Kasumi-1 (cell line): ENCODE measurements at places on chromosomes 6 and 20.
A peak's percentile ranks its signal among the peaks of the same experiment; 100 is the strongest.

GRCh38 chr6:23305325-23305943, 736.1 kb downstream of the HDGFL1 start:
- no peak for DNase-seq

DNA sequence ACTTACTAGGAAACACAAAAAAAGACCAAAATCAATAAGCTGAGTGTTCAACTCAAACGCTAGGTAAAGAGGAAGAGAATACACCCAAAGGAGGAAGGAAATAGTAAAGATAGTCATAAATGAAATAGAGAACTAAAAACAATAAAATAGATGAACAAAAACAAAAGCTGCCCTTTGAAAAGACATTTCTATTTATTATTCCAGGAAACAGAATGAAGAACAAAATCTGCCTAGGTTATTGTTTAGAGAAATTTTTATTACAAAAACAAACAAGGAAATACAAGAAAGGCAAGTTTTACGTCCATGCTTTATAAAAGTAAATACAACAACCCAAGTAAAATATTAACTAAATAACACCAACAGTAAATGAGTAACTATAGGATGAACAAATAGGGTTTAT, 20.1 kb downstream of the HLA-DMB start:
- peak; percentile 11 for DNase-seq

DNA sequence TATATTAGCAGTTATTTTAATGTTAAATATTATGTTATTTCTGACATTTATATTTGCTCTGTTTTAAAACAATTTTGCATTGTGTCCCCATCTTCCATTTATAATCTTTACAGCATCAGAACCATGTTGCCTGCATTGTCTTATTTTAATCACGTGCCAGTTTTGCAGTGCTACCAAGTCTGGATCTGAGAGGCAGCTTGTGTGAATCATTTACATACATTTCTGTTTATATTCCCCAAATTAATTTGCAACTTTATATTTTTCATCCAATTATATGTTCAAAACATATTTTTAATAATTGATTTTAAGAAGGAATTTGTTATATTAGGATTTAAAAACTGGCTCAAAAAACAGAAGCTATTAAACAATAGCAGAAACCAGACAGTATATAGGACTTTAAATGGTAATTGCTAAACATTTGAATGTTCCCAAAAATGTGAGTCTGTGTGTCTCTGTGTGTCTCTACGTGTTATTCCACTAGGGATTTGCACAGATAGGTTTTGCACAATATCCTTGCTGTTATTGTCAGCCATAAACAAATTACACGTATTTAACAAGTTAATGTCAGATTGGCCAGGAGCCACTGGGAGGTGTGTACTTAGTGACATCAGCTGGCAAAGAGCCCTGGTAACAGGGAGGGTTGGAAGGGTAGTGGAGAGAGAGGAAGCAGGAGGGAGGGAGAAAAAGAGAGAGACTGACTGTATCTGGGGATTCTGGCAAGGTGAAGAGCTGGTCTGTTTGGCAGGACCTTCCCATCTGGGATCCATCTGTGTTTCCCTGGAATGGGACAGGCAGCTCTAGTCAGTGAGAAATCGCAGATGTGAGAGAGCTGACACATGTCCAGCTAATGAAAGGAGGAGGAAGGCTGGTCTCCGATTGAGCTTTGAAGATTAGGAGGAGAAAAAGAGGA, 72.1 kb downstream of the CBFA2T2 start:
- DNase-seq, result no peak

DNA sequence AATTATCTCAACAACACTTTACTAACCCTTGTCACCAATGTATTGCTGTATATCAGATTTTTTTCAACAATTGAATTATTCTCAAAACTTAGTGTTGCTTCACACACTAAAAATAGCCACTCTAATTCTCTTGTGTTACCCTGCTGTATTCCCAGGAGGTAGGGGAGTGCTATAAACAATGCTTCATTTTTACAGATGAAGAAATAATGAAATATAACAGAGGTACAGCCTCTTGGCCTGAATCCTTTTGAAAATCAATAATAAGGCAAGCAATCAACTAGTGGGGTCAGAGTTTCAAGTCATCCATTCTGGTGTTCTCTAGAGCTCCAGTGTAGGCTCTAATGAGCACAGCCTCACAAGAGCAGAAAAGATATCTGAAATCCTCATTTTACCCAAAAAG, 10.9 kb downstream of the HIVEP2 start:
- no peak for DNase-seq

DNA sequence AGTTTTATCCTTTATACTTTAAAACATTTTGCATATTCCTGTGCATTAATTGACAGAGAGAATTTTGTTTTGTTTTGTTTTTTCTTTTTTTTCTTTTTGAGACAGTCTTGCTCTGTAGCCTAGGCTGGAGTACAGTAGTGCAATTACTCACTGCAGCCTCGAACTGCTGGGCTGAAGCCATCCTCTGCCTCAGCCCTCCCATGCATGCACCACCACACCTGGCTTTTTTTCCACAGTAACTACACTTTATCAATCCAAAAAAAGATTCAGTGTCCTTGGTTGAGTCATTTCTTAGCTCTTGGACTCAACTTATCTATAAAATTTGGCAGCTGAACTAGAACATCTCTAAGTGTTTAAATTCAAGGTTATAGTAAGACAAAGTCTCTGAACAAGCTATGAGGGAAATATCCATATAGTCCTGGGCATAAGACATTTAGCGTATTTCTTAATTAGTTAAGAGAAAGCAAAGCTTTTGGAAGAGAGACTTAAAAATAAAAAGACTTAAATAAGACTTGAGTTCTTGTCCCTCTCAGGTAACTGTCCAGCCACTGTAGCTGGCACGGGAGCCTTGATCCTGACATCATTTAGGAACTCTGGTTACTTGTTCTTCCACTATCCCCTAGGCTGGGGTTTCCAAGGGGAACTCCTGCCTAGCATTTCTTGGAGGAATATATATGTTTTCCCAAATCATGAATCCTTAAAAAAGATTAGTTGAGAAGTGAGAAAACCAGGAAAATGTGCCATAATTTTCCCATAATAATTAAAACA, 300.1 kb downstream of the HACE1 start:
- DNase-seq, result no peak

DNA sequence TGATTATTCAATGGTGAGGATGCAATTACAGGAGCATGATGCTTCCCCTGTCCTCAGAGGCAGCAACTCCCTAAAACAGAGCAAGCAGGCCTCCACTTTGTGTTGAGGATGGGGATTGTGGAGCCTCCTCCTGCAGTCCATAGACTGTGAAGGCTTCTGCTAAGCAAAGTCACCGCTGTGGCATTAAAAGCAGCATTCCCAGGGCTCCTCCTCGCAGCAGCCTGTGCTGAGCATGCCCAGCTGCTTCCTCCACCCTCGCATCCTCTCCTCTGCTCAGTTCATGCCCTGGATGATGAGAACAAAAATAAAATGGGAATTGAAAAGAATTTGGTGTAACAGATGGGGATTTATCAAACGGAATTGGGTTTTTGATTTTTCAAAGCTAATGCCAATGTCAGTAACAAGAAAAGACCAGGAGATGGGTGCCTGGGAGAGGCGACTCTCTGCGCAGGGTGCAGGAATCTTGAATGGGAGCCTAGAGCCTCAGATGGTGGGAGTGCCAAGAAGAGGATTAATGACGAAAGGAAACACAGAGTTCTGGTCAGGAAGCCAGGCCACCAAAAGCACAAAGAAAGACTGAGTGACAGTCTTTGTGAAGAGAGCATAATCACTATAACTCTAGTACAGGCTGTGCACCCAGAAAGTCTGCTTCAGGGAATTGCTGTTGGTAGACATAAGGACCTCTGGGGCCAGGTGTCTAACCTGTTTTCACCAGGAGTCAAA, 347.6 kb downstream of the TPBG start:
- no peak for DNase-seq

DNA sequence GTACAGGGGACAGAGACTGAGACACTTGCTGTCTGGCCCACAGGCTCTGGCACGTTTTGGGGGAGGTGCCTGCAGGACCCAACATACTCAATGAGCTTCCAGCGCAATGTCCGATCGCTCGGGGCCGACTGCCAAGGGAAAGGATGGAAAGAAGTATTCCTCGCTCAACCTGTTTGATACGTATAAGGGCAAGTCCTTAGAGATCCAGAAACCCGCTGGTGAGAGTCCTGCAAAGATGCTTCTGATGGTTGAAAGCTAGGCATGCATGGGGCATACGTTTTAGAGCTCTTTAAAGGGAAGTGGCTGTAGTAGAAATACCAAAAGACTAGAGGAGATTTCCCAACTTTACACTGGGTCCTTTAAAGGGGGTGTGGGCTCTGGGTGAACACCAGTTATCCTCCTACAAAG, 2.2 kb downstream of the PRRC2A start:
- peak; percentile 22 for DNase-seq

GRCh38 chr6:119390247-119390793, 40.8 kb upstream of the MAN1A1 start:
- no peak for DNase-seq

GRCh38 chr20:32574296-32575226, 10.6 kb downstream of the NOL4L start:
- DNase-seq, result peak; percentile 71

GRCh38 chr20:32018269-32019155, 8.3 kb downstream of the CCM2L start:
- DNase-seq, result peak; percentile 17

GRCh38 chr6:83860359-83860755, 868 bp downstream of the CYB5R4 start:
- DNase-seq, result peak; percentile 33

DNA sequence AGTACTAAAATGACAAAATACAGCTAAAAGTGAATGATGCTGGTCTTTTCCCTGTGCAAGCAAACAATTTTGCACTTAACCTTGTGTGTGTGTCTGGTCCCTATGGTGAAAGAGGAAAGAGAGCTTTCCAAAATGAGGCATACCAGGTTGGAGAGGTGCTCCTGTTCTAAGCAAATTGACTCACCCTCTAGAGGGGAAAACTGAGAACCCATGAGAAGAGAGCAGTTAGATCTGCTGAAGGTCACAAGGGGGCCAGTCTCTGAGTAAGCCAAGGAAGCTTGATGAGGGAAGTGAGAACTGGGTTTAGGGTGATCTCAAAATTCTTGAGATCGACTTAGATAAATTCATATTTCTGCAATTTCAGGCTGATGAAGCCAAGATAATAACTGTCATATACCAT, 157.5 kb upstream of the TBX18 start:
- no peak for DNase-seq

GRCh38 chr20:4011226-4011975, 4.0 kb downstream of the RNF24 start:
- no peak for DNase-seq

DNA sequence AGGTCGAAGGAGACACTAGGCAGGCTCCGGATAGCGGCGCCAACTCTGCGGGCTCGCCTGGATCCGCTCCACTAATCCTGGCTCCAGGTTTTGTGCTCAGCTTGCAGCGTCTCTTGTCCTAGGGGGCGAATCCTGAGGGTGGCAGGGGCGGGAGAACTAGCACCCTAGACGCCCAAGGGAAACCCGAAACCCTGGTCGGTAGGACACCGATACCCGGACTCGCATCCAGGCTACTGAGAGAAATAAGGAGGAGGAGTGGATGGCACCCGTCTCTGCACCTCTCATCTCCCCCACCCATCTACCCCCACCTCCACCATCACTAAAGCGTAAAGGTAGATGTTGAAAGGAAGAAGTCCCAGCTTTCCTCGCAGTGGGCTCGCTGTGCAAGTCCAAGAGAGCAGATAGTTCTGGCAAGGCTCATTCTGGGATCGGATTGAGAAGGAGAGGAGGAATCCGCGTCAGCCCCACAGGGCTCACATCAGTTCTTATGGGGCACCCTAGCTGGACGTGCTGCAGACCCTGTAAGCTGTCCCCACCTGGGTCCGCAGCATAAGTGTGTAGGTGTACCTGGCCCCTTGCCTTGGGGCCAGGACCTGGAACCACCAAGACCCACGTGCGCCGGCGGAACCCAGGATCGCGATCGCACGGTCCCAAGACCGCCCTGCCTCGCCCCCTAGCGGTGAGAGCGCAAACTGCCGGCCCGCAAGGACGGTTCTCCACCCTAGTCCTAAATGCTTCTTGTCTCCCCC, 6.9 kb downstream of the SLC32A1 start:
- peak; percentile 66 for DNase-seq

GRCh38 chr6:13452346-13453117, 34.9 kb downstream of the GFOD1 start:
- no peak for DNase-seq

- no peak for DNase-seq
Measured at GRCh38 chr6:110656492-110656891, 158.8 kb downstream of the CDK19 start.

GRCh38 chr6:22214314-22214713, 82.5 kb downstream of the PRL start:
- DNase-seq, result no peak

GRCh38 chr20:41424011-41424410, 57.4 kb upstream of the EMILIN3 start:
- no peak for DNase-seq

GRCh38 chr6:137722749-137723272, 144.2 kb upstream of the TNFAIP3 start:
- no peak for DNase-seq

DNA sequence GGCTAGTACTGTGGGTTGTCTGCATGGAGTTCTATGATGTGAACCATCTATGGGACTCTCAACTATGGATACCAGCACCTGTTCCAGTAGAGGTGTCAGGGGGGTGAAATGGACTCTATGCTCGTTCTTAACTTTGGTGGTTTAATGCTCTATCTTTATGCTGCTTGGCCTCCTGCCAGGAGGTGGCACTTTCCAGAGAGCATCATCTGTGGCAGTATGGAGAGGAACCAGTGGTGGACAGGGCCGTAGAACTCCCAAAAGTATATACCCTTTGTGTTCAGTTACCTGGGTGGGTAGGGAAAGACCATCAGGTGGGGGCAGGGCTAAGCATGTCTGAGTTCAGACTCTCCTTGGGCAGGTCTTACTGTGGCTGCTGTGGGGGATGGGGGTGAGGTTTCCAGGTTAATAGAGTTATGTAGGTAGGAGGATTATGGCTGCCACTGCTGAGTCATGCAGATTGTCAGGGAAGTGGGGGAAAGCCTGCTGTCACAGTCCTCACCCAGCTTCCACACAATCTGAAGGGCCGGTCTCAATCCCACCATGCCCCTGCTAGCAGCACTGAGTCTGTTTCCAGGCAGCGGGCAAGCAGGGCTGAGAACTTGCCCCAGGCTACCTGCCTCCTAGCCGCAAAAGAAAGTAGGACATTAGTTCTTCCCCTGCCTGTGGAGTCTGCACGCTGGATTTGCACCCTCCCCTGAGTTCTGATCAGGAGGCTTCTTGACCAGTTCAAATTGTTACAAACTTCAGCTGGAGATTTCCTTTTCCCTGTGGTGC, 284.0 kb downstream of the KCNQ5 start:
- no peak for DNase-seq

GRCh38 chr6:113860181-113860955, 3.2 kb downstream of the MARCKS start:
- DNase-seq, result no peak
